ENCODE measurements at places on chromosomes 11 and 22. TPM values are rescaled to one million over a fixed set of nuclear protein-coding genes. Genes with fewer than 3 reads are reported as not detected.

OR8G5 gene
- not detected for total RNA-seq

ISX gene
- total RNA-seq = not detected

LRP4 gene
- total RNA-seq = 0.12 TPM

TSPAN32 gene
- total RNA-seq = 2.4 TPM

CDC42EP1 gene
- 1.0 TPM for total RNA-seq

POTEH gene
- not detected for total RNA-seq

CASP5 gene
- not detected for total RNA-seq

DRD2 gene
- total RNA-seq = not detected

SCUBE1 gene
- not detected for total RNA-seq

FGF4 gene
- not detected for total RNA-seq

TNNI2 gene
- not detected for total RNA-seq

GRCh38 chr22:32644252-32645100 is 157.0 kb upstream of the TIMP3 start:
- H3K27ac ChIP-seq = peak overlapping the region; percentile 83
- H3K36me3 ChIP-seq = no peaks in the 10 kb centered on the region
- H3K27me3 ChIP-seq = peaks cover 3% of the 10 kb centered on the region
- H3K4me3 ChIP-seq = peak overlapping the region; percentile 64
- peaks cover 17% of the 10 kb centered on the region for H3K4me1 ChIP-seq
- DNase-seq = peak; percentile 72

DNA sequence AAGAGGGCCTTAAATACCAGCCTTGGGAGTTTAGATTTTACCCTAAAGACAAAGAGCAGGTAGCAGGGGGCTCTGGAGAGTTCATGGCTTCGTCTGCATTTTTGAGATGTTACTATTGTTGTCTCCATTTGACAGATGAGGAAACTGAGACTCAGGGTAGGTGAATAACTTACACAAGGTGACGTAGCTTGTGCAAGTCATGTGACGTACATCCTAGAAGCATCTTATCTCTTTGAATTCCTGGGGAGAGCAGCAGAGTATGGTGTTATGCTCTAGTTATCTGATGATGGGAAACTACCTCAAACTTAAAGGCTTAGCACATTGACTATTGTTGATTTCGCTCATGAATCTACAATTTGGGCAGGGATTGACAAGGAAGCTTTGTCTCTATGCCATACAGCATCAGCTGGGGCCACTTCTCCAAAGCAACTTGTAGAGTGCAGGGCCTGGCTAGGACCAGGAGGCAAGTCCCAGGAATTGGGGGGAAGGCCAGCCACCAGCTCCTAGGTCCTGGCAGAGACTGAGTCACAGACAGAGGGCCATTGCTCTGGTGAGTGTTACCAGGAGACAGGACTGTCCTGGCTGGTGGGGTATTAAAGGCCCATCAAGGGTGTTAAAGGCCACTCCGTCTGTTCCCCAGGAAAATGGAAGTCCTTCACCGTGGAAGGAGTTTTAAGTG is 52.1 kb upstream of the TSKU start:
- DNase-seq = no peak
- no peak overlapping the region for H3K4me3 ChIP-seq
- no peak overlapping the region for H3K27ac ChIP-seq
- H3K4me1 ChIP-seq = no peaks in the 10 kb centered on the region

GRCh38 chr11:74507582-74507981 is 14.1 kb upstream of the LIPT2 start:
- H3K27me3 ChIP-seq = peaks cover 3% of the 10 kb centered on the region
- DNase-seq = peak; percentile 32
- H3K4me3 ChIP-seq = no peak overlapping the region
- H3K4me1 ChIP-seq = no peaks in the 10 kb centered on the region

DNA sequence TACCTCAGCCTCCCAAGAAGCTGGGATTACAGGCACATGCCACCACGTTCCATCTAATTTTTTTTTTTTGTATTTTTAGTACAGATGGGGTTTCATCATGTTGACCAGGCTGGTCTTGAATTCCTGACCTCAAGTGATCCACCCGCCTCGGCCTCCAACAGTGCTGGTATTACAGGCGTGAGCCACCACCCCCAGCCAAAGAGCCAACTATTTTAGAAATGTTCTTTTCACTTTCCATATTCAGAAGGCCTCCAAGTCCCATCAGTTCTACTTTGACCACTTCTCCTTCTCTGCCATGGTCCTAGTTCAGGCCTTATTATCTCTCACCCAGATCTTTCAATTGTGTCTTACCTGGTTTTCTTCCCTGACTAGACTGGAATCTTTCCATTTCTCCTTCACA is 48.2 kb downstream of the CCDC83 start:
- H3K4me3 ChIP-seq = no peak overlapping the region
- H3K4me1 ChIP-seq = no peaks in the 10 kb centered on the region
- no peak for DNase-seq
- peaks cover 6% of the 10 kb centered on the region for H3K27me3 ChIP-seq

GRCh38 chr11:80054582-80055165 is 613.8 kb upstream of the TENM4 start:
- DNase-seq = no peak
- H3K27me3 ChIP-seq = no peaks in the 10 kb centered on the region
- H3K4me1 ChIP-seq = no peaks in the 10 kb centered on the region
- no peak overlapping the region for H3K4me3 ChIP-seq
- no peak overlapping the region for H3K27ac ChIP-seq

DNA sequence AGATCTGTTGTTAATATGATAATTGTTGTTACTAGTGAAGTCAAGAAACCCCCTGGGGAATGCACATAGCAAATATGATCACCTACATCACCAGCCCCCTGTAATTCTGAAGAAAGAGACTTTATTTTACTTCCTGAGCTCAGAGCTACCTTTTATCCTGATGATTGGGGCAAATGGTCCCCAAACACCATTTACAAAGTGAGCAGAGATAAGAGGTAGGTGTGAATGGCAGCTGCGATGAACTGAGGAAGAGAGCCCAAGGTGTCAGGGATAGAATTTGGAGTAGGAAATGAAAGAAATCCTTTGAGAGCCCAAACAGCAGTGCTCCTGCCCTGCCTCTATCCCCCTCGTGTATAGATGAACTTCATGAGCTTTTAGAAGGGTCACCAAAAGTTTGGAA is 69.1 kb downstream of the TENM4 start:
- DNase-seq = no peak
- H3K27me3 ChIP-seq = peaks cover 4% of the 10 kb centered on the region
- no peak overlapping the region for H3K4me3 ChIP-seq

DNA sequence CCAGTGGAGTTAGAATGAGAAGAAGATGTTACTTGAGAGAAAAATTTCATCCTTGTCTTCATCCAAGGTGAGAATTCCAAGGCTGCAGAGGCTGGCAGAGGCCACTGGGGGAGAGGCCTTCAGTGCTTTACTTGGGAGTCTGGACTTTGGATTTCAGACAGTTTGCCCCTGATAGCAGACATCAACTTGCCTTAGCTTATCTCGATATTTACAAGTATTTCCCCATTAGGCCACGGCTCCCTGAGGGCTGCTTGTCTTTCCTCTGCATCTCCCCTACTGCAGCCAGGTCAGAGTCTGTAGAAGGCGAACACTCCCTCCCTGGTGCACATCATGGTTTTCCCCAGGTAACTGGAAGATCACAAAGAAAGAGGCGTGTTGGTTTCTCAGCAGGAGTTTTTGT is 29.9 kb upstream of the BSX start:
- no peaks in the 10 kb centered on the region for H3K4me1 ChIP-seq
- H3K36me3 ChIP-seq = no peaks in the 10 kb centered on the region
- DNase-seq = no peak
- H3K27me3 ChIP-seq = peaks cover 19% of the 10 kb centered on the region
- H3K4me3 ChIP-seq = no peak overlapping the region

DNA sequence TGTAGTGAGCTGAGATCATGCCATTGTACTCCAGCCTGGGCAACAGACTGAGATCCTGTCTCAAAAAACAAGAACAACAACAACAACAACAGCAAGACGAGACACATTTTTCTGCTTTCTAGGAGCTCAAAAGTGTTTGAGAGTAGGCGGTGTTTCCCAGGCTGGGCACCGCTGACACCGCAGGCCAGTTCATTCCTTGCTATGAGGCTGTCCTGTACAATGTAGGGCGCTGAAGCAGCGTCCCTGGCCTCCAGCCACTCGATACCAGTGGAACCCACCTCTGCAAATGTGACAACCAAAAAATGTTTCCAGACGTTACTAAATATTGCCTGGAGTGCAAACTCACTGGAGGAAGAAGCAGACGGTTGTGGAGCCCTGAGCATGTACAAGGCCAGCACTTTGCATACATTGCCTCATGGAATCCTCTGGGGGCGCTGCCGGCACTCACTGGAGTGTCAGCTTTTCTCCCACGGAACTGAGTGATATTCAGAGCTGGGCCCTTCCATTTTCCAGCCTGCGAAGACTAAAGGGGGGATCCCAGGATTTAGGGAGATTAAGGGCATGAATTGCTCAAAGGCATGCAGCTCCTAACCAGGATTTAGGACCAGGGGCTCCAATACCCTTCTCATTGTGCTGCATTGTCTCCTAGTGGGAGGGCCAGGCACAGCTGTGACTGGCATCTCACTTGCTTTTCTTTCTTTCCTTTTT is 5.8 kb upstream of the MIEF1 start:
- peaks cover 3% of the 10 kb centered on the region for H3K27me3 ChIP-seq
- H3K4me3 ChIP-seq = no peak overlapping the region
- H3K36me3 ChIP-seq = no peaks in the 10 kb centered on the region
- peaks cover 16% of the 10 kb centered on the region for H3K4me1 ChIP-seq
- H3K27ac ChIP-seq = no peak overlapping the region

Data from activated CD4-positive, alpha-beta T cell treated with anti-CD3 and anti-CD28 coated beads, Interleukin-2, amount 10 ng/mL, durations not matched to agents 24 days and 14 days (primary cell).